ENCODE measurements at places on chromosomes 5 and 9.
A peak's percentile ranks its signal among the peaks of the same experiment; 100 is the strongest.

- no peak for DNase-seq
Observed at GRCh38 chr5:123012321-123012720, 24.2 kb downstream of the PPIC start.

- no peak for DNase-seq
Observed at GRCh38 chr5:94674490-94675382, 56.3 kb downstream of the SLF1 start.

DNA sequence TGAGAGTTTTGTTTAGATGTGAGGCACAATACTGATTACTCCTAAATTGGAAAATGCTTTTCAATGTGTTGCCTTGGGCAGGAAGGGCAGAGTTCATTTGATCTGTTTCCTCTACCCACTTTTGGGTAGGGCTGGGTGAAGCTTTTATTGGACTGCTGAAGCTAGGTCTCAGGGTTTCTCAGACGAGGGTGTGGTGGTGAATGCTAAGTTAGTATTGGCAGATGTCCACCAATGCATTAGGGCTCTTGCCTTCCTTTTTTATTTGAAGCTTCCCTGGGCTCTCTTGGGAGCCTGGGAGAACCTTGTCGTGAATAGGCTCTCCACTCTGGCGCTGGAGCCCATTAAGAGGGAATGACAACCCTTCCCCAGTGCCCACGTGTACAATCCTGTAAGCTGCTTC, 23.1 kb downstream of the SPTAN1 start:
- DNase-seq: no peak

GRCh38 chr9:126298063-126298801, 28.4 kb upstream of the MVB12B start:
- DNase-seq: peak; percentile 19

GRCh38 chr5:158255609-158256008, 396.7 kb upstream of the CLINT1 start:
- DNase-seq: no peak

- DNase-seq: no peak
Observed at GRCh38 chr9:1738511-1739100, 276.5 kb upstream of the SMARCA2 start.

- DNase-seq: no peak
Observed at GRCh38 chr5:169646856-169647255, 9.8 kb downstream of the DOCK2 start.

DNA sequence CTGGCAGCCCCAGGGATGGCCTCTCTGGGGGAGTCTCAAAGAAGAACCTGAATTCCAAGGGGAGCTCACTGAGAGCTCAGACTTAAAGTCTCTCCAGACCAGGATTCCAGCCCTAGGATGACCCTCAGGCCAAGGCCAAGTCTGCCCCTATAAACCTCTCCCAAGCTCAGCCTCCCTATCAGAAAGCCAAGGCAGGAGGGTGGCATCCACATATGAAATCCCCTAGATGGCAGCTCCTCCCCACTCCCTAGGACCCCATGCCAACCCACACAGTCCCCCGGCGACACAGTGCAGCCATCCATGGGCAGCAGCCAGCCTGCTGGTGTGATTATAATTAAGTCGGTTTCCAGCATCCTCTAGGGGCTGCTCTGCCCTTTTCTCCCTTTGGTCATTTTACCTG, 269.9 kb downstream of the CDK5RAP2 start:
- no peak for DNase-seq

DNA sequence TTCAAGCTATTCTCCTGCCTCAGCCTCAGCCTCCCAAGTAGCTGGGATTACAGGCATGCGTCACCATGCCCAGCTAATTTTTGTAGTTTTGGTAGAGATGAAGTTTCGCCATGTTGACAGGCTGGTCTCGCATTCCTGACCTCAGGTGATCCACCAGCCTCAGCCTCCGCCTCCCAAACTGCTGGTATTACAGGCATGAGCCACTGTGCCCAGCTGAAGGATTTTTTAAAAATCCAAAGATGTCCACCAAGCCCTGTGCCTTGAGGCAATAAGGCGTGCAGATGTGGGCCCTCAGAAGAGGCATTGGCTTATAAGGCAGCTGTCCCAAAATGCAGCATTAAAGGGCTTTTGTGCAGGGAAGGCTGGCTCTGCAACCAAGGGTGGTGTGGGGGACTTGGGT, 10.3 kb upstream of the ZFR start:
- DNase-seq: no peak

DNA sequence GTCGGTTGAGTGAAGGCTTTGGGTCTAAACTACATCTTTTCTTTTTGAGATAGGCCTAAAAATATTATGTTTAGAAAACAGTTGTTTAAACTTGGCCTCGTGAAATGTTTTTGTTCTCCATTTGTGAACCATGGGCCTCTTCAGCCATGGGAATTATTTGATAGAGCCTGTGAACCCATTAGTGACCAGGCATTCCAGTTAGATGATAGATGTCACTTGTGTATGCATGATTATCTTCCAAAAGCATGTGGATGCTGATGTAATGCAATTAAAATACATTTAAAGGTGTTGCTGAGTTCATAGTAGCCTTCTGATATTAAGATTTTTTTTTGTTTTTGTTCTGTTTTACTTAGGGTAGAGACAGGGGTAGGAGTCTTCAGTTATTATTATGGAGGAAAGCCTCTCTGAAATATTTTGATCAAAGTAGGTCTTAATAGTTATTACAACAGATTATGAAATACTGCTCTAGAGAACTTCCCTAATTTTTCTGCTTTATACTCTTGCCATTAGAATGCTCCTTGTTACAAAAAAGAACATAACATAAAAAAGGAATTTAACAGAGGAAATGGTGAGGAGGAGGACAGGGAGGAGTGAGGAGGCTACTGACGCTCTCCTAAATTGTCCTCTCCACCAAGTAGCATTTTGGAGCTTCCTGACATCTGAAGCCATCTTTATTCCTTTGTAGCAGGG, 32.9 kb downstream of the CPEB4 start:
- DNase-seq: no peak

DNA sequence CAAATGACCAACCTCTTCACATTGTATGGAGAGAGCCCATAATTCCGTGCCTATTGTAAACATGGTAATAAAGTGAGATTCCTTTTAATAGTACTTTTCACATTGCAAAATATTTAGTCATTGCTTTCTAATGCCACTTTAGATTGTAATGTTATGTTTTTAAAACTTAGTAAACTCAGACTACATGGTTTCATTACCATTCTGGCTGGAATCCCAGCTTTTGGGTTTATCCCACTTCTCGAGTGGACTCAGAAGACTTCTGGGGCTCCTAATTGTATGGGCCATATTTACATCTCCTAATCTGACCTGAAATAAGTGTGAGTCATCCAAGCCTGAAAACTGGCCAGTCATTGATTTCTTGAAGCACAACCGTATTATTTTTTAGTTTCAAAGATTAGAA, 217.6 kb downstream of the CAAP1 start:
- DNase-seq: no peak

- no peak for DNase-seq
Observed at GRCh38 chr5:9104571-9105339, 441.1 kb downstream of the SEMA5A start.

DNA sequence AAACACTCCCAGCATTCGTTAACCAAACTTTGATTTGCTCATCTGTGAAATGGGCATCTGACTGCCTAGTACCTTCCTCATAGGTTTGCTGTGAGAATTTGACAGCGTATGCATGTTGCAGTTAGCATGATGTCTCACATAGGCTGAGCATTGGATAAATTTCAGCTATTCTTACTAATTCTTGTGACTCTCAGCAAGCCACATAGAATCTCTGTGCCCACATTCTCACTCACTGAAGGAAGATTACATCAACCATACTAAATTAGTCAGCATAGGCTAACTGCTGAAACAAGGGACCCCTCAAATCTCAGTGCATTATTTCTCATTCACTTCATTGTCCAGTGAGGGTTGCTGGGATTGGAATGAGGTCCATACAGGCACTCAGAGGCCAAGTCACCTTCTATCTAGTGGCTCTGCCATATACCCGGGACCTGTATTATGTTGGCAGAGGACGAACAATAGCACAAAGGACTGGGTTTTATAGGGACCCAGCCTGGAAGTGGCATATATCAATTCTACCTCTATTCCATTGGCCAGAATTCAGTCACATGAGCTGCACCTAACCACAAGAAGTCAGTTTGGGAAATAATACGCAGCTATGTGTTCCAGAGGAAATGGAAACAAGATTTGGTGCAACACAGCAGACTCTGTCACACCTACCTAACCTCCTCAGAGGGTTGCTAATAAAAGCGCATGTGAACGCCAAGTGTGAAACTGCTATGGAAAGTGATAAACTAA, 4.2 kb upstream of the PTGER4 start:
- no peak for DNase-seq

DNA sequence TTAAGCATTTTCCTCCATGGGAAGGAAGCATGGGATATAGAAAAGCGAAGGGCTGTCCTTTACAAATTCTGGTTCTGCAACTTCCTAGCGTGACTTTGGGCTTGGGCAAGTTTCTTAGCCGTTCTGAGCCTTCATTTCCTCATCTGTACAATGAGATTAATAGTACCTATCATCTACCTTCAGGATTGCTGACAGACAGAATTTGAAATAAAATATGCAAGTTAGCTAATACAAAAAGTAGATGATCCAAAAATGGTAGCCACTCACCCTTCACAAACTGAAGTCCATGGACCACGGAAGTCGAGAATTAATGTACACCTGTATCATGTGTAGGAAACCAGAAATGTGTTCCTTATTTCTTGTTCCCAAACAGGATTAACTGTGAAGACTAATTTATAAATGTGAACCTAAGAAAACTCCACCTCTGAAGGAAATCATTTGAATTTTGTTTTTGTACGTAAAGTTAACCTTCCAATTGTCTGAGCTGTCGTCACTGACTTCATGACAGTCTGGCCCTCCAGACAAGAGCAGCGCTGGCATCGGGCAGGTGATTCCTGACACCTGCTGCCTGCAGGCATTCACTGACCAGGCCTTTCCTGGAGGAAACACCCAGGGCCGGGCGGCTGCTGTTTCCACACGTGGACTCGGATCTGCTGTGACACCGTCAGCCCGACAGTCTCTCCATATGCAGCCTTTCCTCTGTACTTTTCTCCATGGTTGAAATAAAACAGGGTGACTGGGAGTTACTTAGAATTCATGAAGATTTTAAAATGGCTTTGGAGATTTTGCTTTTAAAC, 63.4 kb downstream of the PSMB7 start:
- no peak for DNase-seq

- peak; percentile 1 for DNase-seq
Observed at GRCh38 chr5:153551537-153552079, 61.1 kb downstream of the GRIA1 start.

Data from NCI-H2171 treated with DMSO at 0.1 percent for 48 hours (cell line).